ENCODE measurements at places on chromosomes 12 and 14.

- no peak for DNase-seq
Measured at GRCh38 chr12:121452340-121452984, 52.5 kb downstream of the RNF34 start.

DNA sequence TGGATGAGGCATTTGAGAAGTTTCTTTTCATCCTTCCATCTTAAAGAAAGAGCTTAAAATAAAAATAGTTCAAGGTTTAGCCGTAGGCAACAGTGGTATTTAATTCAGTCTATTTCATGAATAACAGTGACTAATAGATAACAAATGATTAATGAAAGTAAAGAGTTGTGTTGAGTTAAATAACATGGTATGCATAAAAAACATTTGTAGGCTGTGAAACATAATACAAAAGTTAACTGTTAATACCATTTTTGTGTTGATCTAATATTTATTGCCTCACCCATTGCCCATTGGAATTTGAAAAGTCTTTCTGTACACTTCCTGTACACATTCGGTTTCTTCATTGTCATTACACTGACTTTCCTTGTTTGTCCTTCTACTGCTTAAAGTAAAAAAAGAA is 108.6 kb upstream of the PDE3A start:
- no peak for DNase-seq

DNA sequence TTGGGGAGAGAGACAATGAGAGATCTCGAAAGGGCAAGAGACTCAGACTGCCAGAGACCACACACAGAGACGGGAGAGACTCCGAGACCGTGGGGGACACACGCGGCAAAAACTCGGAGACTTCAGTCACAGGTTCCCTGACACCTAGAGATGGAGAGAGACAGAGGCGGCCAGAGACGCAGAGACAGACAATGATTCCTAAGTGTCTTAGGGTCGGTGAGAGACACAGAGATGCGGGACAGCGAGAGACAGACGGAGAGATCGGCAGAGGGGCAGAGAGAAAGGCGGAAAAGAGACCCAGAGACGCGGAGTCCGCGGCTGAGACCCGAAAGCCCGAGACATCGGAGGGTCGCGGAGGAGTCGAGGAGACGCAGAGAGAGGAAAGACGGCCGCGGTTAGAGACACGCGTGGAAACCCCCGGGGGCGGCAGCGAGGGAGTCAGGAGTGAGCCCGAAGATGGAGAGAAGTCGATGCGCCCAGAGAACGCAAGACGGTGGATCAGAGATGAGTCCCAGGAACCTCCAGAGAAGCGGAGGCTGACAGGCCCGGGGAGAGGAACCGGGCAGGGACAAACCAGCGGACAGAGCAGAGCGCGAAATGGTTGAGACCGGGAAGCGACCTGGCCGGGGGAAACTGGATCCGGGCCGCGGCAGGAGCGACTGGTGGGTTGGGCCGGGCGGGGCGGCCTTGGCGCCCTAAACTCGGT is 7.8 kb downstream of the LHX5 start:
- no peak for DNase-seq

GRCh38 chr14:65993103-65993502 is 493.1 kb upstream of the CCDC196 start:
- no peak for DNase-seq

DNA sequence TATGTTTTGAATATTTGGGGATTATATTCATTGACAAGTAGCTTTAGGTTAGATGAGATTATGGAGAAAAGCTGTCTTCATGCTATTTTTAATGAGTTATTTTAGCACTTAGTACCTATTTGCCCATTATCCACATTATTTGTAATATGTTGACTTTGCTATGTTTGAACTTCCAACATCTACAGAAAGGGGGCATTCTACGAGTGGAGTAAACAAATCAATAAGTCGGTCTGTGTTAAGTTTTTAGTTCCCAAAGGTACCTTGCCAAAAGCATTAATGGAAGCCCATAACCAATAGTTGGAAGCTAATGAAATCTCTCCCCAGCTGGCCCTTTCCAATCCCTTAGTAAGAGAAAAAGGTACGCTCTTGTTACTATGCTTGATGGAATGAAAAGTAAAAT is 250.0 kb upstream of the E2F7 start:
- DNase-seq, result no peak

DNA sequence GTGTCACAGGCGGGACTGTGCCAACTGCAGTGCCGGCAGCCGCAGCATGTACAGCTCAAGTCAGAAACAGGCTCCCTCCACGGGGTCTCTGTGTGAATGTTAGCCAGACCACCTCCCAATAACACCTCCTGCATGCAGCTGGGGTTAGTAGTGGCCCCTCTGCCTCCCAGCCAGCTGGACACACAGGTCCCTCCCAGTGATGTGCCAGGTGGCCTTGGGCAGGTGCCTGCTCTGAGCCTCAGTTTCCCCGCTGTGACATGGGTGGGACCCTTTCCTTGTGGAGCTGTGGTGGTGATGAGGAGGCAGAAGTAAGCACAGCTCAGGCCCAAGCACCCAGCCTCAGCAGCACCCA is 139.9 kb downstream of the ADGRD1 start:
- DNase-seq, result no peak

DNA sequence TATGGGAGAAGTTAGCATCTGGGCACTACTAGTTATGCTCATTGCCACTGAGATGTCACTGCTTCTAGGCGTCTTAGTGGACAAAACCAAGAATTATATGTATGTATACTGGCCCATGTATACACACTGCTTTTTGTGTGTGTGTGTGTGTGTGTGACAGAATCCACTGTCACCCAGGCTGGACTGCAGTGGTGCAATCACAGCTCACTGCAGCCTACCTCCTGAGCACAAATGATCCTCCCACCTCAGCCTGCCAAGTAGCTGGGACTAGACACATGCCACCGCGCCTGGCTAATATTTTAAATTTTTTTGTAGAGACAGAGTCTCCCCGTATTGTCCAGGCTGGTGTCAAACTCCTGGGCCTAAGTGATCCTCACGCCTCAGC is 25.2 kb downstream of the LIMA1 start:
- no peak for DNase-seq

DNA sequence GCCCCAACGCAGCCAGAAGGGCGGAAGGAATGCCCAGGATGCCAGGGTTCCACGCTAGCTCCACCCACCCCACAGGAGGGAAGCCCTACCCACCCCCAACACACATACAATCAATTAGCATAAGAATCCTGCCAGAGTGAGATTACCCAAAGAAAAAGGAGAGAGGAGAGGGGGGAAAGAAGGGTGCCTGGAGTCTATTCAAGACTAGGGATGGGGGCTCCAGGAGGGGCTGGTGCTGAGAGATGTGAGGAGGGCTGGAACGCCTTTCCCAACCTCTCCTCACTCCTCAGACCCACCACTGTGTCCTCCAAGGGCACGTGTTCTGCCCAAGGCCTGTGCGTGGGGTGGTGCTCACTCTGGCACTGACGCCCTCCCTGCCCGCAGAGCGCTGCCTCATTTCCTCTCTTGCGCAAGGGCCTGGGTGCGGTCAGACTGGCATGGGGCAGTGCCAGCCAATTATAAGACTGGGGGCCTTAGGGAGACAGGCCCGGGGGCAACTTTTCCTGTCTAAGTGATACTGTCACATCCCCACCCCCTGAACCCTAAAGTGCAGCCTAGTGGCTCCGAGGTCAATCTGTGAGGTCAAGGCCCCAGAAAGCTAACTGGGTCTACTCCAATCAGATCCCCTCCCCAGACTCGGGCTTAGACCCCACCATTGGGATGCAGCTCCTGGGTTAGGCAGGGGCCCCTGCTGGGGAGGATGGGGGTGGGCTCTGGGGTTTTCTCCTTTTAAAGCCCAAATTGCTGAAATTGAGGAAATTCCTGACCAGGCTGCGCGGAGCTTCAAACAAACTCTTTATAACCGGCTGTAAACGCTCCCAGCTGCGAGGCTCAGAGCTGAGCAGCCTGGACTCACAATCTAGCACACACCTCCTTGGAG is 10.2 kb upstream of the ITGB7 start:
- no peak for DNase-seq

DNA sequence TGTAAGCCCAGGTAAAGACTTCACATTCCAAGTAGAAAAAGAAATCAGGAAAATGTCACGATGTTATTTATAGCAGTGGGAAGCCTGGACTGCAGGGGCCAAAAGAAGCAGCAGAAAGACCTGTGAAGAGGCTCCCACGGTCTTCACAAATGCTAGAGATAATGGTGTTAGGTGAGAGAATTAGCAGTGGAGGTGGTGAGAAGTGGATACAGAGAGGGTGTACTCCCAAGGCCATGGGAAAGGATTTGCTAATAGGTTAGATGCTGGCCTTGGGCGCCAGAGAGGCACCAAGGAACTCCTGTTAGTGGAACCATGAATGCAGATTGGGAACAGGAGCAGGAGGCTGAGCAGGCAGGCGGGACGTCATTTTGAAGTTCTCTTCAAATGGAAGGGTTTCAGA is 386.1 kb downstream of the C12orf75 start:
- DNase-seq, result no peak

GRCh38 chr12:120532701-120533238 is 1.4 kb upstream of the RNF10 start:
- no peak for DNase-seq

DNA sequence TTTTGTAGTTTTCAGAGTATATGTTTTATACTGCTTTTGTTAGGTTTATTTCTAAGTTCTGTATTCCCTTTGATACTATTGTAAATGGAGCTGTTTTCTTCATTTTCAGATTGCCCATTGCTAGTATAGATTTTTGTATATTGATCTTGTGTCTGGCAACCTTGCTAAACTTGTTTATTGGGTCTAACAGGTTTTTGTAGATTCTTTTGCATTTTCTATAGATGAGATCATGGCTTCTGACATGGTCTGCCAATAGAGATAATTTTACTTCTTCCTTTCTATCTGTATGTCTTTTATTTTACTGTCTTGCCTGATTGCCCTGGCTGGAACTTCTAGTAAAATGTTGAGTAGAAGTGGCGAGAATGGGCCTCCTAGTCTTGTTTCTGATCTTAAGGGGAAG is 40.3 kb downstream of the ANKRD9 start:
- no peak for DNase-seq

DNA sequence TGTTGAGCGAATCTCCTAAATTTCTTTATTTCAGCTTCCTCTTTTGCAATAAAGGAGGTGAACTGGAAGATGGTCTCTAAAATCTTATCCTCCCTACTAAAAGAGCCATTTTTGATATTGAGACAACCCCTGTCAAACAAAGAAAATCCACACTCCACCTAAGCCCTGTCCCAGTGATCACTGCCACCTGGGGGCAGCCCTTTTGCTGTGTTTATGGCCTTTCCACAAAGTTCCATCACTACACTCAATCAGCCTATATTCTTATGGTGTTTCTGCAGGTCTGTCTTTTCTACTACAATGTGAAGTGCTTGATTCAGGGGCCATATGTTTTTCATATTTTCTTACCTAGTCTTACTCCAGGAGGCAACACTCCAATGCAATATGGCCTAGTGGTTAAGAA is 163.7 kb downstream of the BMP4 start:
- no peak for DNase-seq

DNA sequence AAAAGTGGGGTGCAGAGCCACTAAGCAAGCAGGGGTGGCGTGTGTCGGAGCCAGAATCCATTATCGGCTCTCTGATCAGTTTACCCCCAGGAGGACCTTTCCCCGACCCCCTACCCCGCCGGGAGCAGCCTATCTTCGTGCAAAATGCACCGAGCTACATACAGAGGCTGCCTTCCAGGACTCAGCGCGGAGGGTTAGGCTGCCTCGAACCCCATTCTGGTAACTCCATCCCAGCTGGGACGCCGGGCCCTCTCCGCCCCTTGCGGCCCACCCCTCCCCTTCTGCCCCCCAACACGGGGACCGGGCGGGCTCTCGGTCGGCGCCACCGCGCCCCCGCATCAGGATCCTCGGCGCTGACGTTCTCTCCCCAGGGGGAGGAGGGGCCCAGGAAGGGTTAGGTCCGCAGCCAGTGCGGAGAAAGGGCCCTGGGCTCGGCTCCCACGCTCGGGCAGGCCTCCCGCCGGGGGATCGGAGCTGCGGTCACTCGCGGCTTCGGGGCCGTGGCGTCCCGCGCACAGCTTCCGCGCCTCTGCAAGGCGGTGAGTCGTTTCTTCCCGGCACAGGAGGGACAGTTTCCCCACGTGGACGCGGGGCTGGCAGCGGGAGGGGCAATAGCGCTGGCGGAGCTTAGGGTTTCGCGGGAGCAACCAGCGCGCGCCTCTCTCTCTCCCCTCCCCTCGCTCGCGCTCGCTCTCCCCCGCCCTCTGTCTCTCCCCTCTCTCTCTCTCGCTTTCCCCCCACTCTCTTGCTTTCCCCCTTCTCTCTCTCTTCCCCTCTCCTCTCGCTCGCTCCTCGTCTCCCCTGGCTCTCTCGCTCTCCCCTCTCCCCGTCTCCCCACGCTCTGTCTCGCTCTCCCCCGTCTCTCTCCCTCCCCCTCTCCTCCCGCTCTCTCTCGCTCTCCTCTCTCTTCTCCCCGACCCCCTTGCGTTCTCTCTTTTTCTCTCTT is 12.5 kb upstream of the MAP3K9 start:
- no peak for DNase-seq

- no peak for DNase-seq
Measured at GRCh38 chr12:69440016-69440415, 30.2 kb upstream of the FRS2 start.

GRCh38 chr12:67069451-67070306 is 199.5 kb upstream of the CAND1 start:
- peak; percentile 15 for DNase-seq

- no peak for DNase-seq
Measured at GRCh38 chr12:53482626-53483168, 16.6 kb downstream of the MAP3K12 start.

GRCh38 chr14:73262427-73263183 is 25.3 kb downstream of the PAPLN start:
- DNase-seq, result no peak

- no peak for DNase-seq
Measured at GRCh38 chr14:102933618-102934231, 11.3 kb downstream of the AMN start.

DNA sequence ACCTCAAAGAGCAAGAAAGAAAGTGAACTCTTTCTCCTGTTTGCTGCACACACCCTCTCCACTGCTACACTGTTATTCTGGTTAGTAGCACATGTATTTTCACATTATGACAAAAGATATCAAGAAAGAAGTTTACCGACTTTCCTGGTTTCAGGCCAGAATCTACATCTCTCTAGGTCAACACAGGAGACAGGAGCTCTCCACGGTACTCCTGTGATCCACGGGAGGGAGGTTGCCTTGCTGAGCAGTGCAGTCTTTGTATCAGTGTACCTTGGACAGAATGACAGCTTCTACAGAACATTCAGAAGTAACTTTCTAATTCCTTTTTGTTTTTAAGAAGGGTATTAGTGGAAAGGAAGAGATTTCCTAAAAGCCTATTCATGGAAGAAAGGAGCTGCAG is 805.6 kb downstream of the NRXN3 start:
- no peak for DNase-seq

- DNase-seq, result no peak
Measured at GRCh38 chr12:39372204-39372925, 70.6 kb downstream of the KIF21A start.

DNA sequence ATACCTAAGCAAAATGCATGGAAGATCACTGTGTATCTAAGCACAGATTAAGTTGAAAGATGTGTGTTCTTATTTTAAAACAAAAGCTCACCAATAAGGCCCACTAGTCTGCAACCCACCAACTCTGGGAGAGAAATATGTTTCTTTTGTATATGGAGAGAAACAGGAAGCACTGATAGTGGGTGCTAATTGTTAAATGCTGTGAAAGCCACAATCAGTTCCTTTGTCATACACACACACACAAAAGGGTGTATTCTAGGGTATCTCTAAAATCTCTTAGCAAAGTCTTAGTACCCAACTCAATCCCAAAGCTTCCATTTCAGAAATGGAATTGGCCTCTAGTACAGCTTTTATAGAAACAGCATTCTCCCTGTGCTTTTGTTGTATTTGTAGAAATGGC is 272.7 kb upstream of the FLRT2 start:
- DNase-seq, result no peak

GRCh38 chr12:107955966-107956643 is 173.0 kb upstream of the WSCD2 start:
- no peak for DNase-seq

- DNase-seq, result no peak
Measured at GRCh38 chr12:2390133-2390532, 337.3 kb downstream of the CACNA1C start.

Data from stimulated activated CD4-positive, alpha-beta T cell treated with anti-CD3 and anti-CD28 coated beads, Interleukin-1b, Interleukin-23, amount 100 ng/mL, for 24 hours (primary cell).